ENCODE measurements at places on chromosomes 6 and 20.

DNA sequence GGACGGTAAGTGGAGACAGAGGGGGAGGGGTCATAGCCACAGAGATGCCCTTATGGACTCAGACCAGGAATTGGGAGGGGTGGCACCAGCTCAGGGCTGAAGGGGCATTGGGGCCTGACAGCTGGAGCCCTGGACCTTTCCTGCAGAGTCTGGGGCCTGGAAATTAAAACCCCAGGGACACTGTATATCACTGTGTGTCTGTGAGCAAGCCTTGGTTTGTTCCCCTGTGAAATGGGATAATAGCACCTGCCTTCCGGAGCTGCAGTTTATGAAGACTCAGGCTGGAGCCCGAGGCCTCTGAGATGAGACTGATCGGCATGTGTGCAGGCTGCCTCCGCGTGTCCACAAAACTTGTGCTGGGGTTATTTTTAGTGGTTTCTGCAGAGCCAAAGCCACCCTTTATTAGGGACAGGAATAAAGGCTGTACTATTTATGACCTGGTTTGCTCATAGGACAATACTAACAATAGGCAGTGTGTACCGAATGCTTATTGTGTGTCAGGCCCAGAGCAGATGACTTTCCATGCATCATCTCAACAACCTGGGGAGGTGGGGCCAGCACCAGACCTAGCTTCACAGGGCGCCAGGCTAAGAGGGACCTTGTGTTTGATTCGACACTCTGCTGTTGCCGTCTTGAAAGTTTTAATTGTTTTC is 22.6 kb downstream of the MYH7B start:
- no peak for DNase-seq

DNA sequence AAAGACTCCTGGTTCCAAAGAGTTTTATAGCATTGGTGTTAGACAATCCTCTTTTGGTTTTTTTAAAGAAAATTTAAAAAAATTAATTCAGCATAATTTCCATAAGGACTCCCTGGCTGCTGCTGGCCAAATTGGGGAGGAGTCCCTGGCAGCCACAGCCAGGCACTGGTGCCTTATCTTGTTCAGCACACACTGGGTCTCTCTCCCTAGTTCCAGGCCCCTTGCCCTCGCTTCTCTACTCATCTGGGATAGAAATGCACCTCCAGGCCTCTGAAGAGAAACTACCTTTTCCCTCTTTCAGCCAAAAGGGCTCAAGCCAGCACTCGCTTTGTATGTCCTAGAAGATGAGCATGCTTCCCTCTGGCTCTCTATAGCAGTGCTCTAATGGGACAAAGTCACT is 13.4 kb upstream of the MAPK13 start:
- DNase-seq = no peak

GRCh38 chr20:45810191-45810970 is 2.1 kb upstream of the UBE2C start:
- no peak for DNase-seq

GRCh38 chr20:57479196-57479595 is 45.7 kb downstream of the CTCFL start:
- DNase-seq = no peak

- no peak for DNase-seq
Observed at GRCh38 chr20:57429159-57429496, 37.9 kb downstream of the RBM38 start.

DNA sequence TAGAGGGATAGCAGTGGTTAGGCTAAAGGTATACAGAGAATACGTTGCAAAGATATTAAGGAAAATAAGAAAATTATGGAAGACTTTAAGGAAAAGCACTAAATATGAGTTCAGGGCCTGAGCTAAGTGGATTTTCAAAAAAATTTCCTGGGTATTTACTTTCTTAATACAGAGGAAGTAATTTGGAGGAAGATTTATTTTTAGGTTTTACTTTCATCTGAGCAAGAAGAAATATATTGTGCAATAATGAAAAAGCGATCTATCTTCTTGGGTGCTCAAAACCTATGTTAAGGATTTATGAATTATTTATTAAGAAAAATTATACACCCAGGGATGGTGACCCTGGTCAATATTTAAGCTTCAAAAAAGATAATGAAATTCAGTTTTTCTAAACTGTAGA is 224.7 kb downstream of the PLCB1 start:
- no peak for DNase-seq

DNA sequence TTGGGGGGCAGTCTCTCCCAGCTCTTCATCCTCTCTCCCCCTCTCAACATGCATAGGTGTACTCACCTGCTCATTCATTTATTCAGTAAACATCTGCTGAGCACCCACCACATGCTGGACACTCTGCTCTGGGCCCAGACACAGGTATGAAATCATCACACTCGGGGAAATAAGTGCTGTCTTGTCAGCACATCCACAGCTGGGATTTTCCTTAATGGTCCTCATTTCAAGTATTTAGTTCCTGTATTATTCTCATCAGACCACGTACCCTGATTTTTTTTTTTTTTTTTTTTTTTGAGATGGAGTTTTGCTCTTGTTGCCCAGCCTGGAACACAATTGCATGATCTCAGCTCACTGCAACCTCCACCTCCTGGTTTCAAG is 19.4 kb downstream of the RAB5IF start:
- DNase-seq = no peak

DNA sequence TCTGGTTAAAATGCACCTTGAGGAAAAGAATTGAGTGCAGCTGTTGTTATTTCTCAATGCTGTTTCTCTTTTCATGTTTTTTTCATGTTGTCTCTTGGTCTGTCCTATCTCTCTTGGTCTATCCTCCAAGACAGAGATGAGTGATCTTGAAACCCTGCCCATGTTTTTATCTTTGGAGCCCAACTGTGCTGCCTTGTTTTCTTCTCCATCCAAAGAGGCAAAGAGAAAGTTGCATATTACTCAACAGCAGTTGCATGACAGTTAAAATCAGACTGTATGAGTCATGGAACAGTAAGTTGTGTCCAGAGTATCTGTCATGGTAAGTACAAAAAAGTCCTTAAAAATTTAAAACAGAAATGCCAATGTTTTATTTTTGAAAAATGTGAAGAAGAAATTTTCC is 26.2 kb downstream of the BCAS1 start:
- DNase-seq = peak; percentile 75

DNA sequence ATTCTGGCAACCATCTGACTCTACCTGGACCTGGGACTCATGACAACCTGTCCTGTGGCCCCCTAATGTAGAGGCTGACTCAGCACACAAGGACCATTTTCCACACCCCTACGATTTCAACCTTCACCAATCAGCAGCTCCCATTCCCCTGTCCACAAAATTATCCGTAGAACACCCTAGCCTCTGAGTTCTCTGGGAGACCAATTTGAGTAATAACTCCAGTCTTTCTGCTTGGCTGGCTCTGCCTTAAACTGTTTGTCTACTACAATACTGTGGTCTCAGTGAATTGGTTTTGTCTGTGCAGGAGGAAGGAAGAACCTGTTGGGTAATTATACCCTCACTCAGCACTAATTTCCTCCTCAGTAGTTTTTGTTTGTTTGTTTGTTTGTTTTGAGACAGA is 99.3 kb upstream of the MRPS10 start:
- no peak for DNase-seq

- DNase-seq = no peak
Observed at GRCh38 chr6:139962654-139963347, 588.4 kb upstream of the CITED2 start.

- no peak for DNase-seq
Observed at GRCh38 chr20:30816182-30816645, 441.2 kb upstream of the DEFB115 start.

DNA sequence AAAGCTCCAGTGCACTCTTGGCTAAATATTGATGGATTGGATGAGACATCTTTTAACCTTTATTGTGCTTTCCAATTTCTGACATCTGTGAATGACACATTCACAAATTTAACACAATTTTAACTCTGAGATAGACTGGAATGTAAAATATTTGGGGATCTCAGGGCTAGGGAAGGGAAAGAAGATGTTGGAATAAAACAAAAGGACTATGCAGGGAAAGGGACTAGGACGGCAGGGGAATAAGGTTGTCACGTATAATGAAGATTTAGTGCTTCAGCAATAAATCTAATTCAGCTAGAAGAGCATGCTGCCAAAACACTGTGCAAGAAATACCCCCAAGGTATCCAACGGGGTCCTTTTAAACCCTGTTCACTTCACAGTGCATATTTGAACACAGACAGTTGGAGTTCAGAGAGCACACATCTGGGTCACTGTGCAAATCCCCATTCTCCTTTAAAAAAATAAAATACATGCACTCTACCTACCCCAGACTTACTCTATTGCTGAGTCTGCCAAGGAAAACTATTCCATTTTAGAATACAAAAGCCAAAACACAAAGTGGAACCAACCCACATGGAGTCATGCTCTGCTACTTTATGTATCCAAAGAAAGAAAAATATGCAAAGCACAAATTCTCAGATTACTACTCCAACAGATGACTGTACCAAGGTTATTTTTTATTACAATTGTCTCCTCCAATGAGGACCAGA is 151.0 kb upstream of the RSPO3 start:
- DNase-seq = no peak

DNA sequence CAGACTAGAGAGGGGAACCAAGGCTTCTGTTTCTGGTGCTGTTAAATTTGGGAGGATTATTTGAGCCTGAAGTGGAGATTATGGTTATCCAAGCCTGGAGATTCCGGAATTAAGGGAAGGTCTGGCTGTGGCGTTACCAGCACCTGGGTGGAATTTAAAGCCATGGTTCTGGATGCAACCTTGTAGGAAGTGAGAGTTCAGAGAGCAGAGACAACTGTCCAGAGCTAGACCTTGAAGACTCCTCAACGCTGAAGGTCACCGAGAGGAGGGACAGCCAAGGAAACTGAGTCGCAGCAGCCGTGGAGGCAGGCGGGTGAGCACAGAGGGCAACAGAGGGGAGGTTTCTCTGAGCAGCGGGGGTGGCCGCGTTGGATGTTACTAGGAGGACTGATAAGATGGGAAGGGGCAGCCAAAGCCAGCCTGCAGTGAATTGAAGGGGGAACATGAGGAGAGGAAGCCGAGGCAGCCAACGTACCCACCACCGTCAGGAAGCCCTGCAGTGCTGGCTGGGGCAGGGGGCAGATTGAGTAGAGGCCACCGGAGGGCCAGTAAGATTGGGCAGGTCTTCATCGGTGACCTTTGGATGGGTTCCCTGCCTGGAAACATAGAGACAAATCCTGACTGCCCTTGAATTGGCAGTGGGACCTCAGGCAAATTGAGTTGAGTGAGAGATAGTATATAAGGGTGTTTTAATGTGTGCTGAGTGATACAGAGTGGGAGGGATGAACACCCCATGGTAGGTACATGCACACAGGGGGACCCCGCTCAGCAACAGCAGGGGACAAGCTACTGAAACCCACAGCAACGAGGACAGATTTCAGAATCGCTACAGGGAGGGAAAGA is 90.3 kb downstream of the SNX5 start:
- DNase-seq = no peak

DNA sequence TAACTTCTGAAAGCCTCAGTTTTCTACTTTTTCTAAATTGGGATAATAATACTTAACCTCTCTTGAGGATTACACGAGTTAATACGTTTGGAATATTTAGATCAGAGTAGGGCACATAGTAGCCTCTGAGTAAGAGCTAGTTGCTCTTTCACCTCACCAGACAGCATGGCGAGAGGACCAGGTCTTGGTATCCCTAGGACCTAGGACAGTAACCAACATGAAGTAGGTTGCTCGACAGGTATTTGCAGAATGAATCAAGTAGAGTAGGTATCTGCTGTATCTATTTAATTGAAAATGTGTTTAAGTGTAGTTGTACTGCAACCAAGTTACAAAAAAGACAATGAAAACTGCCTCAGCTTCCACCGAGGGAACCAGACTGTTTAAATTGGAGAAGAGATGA is 1.4 kb downstream of the CDC5L start:
- no peak for DNase-seq

- peak; percentile 39 for DNase-seq
Observed at GRCh38 chr20:41009946-41010345, 18.7 kb upstream of the TOP1 start.

DNA sequence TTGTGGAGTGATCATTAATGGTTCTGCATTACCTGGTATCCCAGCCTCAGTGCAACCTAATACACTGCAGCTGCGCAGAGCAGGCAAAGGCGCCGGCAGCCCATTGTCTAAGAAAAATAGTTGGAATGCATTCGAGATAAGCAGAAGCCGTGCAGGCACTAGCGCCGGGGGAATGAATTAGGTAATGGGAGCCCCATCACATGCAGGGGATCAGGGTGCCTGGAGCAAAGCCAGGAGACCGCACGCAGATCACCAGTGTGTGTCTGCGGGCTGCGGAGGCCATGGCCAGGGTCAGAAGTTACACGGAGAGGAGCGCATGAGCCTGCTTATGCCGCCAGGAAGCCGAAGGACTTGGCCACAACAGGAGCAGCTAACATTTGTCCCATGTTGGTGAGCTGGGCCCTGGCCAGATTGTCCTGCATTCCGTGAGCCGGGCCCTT is 156.8 kb downstream of the DLL1 start:
- DNase-seq = no peak

DNA sequence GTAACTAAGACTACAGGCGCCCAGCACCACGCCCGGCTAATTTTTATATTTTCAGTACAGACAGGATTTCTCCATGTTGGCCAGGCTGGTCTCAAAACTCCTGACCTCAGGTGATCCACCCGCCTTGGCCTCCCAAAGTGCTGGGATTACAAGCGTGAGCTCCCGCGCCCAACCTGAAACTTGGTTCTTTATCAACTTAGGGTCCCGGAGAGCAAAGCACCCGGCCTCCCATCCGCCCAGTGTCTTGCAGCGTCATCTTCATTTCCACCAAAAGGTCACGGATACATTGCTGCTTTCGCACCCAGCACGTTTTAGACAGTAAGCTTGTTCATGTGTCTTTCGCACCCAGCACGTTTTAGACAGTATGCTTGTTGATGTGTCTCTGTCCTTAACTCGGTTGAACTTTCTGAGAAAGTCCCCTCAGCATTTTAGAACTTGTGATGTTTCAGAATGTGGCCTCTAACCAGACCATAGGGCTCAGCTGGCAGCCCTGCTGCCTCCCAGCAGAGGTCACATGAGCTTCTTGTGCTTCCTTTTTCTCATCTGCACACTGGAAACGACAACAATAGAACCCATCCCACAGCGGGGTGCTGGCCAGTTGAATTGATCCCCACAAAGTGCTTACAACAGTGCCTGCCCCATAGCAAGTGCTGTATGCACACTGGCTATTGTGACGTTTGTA is 48.8 kb downstream of the PRR18 start:
- no peak for DNase-seq

DNA sequence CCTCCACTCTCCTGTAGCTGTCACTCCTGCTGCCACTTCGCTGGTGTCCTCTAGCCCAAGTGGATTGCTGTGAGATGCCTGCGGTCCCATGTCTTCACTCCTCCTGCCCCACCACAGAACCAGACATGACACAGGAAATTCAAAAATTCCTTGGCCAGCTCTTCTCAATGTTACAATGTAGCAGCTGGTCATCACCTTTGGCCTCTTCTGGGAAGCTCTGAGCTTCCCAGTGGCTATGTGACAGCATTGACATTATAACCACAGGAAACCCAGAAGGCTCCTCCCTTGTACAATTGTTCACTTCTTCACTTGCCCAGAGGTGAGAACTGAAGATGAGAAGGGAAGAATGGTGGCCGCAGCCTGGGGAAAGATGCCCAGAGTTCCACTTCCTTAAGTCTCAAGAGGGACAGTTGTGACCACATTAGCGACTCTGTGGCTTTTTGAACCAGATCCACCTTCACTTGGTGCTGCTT is 76.1 kb upstream of the NAA20 start:
- DNase-seq = no peak
